CD4-positive, alpha-beta T cell (primary cell): ENCODE measurements at places on chromosomes 7 and 10.
A peak's percentile ranks its signal among the peaks of the same experiment; 100 is the strongest.

DNA sequence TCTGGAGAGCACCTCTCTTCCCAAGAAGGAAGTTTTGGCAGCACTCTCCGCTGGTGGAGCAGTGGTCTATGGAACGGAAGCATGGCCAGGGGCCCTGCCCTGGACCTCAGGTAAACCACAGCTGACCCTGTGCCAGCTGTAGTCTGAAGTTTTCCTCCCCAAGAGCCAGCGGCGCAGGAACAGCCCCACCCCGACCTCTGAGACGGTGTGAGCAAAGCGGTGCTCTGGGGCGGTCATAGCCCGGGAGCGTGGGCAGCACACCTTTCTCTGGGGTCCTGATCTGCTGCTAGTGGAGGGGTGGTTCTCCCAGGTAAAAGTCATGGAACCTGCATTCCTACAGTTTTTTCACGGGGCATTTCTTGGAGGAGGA is 52.6 kb downstream of the TSPAN15 start:
- DNase-seq = no peak

- no peak for DNase-seq
Measured at GRCh38 chr7:55527307-55527706, 45.0 kb downstream of the VOPP1 start.

DNA sequence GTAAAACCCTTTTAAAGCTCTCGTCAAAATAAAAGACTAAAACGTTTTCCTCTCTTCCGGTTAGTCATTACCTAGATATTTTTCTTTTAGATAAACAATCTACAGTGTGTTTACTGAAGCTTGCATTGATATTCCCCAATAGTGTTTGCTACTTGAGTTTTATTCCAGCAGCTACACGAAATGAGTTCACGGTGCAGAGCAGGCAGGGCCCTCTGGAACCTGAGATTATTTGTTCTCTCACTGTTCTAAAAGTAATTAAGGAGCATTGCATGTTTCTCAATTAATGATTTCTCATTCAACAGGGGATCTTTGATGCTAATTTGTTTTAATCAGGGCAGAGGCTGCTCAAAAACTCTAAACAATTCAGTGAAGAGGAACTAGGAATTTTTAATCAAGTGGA is 319.7 kb downstream of the GFRA1 start:
- no peak for DNase-seq

DNA sequence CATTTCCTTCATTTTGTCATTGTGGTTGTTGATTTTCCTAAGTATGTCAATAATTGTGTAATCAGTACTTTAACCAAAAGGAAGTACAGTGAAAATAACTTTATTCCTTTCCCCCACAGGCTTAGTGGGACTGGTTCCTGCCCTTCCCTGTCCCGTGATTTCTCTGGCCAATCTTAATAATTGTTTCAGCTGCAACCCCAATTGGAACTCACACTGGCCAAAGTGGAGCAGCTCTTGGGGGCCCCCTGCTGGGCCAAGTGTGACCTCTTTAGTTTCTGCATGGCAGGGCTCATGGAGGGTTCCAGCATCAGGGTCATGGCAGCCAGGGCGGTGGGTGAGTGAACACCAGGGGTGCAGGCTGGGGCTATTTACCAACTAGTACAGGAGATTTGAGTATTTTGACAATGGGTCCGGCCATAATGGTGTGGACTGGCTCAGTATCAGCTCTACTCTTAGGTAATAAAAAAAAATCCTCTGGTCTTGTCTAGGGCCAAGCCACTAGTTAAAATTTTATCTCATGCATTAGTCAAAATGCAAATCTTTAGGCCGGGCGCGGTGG is 31.7 kb downstream of the CYCS start:
- peak; percentile 81 for DNase-seq

- no peak for DNase-seq
Measured at GRCh38 chr10:11192304-11193000, 174.8 kb downstream of the CELF2 start.

- no peak for DNase-seq
Measured at GRCh38 chr10:68171539-68172080, 60.3 kb downstream of the ATOH7 start.

DNA sequence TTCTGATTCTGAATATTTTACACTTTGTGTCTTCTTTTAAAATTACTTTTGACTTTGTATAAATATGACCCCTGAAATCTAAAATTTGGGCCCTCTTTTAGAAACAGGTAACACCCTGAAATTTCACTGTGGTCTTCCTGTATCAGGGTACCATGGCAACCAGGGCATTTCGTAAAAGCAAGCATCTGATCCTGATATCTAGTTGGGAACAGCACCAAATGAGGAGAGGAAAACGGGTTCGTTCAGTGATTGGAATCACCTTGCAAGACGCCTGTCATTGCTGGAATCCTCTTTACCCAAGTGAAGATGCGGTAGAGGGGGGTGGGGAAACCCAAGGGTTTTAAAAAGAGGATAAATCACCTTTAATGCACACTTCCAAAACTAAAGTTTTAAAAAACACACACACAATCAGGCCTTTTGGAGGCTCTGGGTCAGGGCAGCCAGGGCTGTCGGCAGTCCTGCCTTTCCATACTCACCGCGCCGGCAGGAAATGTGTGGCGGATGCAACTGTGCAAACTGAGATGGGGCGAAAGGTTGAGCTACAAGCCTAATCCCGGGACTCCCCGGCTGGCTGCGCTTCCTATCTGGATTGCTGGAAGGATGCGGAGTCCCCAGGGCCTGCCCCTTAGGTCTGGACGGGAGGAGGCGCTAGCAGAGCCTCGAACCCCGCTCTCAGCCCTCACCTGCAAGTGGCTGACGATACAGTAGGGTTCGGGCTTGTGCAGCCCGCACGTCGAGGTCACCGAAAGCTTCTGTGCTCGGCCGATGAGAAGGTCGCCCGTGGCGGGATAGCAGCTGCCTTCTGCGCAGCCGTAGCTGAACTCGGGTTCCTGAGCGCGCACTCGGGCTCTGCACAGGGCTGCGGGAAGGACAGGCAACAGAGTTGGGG is 1.8 kb downstream of the LAMB1 start:
- no peak for DNase-seq

- no peak for DNase-seq
Measured at GRCh38 chr10:18321371-18321770, 181.1 kb downstream of the CACNB2 start.

GRCh38 chr10:6269432-6269831 is 66.7 kb downstream of the PFKFB3 start:
- DNase-seq = no peak

GRCh38 chr10:129613377-129613980 is 146.4 kb downstream of the MGMT start:
- no peak for DNase-seq

DNA sequence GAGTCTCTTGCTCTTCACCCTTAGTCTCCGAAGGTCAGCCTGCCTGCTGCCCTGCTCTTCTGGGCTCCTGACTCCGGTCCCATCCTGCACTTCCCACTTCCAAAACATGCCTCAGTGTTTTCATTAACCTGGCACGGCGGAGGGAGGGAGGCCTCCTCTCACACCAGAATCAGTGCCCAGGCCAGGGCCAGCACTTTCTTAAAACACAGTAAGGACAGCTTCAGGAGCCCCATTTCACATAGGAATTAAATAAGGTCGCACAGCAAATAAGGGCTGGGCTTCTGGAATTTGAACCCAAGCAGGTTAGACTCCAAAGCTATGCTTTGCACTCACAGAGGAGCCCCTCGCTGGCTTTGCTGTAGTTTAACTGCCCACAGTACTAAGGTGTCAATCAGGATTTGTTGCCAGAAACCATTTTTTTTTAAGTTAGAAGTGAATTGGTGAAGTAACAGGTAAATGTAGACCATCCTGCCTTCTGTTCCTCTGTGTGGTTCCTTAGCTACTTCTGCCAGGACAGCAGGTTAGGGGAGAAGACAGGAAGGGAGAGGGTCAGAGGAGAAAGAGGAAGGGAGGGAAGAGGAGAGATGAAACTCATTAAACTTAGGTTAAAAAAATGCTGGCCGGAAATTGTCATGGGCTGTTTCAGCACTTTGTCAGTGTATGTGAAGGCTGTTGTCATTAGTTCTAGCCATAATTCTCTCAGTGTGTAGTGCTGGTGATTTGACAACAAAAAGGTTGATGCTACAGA is 1.1 kb downstream of the RASSF4 start:
- DNase-seq = no peak

- DNase-seq = no peak
Measured at GRCh38 chr7:127769696-127770400, 117.9 kb downstream of the SND1 start.

- DNase-seq = no peak
Measured at GRCh38 chr7:35593899-35594298, 101.0 kb downstream of the HERPUD2 start.

- no peak for DNase-seq
Measured at GRCh38 chr7:155219154-155219531, 78.5 kb upstream of the INSIG1 start.

- DNase-seq = no peak
Measured at GRCh38 chr7:28479507-28479947, 67.2 kb downstream of the CREB5 start.

DNA sequence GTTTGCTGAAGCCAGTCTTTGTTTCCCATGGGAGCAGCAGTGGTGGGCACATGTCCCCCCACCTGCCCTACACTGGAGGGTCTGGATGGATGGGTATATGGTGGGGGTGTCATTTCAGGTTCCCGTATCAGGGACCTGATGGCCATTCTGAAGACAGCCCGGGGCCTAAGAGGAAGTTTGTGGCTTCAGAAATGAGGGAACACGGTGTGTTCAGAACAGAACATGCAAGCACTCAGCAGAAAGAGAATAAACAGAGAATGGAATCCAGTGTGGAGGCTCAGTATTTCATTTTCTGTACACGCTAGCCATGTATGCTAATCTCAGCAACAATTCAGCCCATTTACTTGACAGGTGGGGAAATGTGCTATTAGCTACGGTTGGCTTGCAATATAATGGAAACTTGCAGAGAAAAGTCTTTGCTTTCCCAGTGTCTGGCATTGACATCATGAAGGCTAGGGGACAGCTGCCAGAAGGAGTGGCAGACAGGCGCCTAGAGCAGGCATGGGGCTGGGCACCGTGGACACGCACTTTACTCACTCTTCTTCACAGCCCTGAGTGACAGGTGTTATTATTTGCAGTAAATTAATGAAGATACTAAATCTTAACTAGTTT is 98.6 kb downstream of the ELMO1 start:
- DNase-seq = no peak

DNA sequence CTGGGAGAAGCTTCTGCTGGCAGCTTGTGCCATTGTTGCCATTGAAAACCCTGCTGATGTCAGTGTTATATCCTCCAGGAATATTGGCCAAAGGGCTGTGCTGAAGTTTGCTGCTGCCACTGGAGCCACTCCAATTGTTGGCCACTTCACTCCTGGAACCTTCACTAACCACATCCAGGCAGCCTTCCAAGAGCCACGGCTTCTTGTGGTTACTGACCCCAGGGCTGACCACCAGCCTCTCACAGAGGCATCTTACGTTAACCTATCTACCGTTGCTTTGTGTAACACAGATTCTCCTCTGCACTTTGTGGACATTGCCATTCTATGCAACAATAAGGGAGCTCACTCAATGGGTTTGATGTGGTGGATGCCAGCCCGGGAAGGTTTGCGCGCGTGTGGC is 220.7 kb downstream of the ADK start:
- DNase-seq = no peak

- no peak for DNase-seq
Measured at GRCh38 chr10:79180414-79181221, 111.9 kb downstream of the ZMIZ1 start.

DNA sequence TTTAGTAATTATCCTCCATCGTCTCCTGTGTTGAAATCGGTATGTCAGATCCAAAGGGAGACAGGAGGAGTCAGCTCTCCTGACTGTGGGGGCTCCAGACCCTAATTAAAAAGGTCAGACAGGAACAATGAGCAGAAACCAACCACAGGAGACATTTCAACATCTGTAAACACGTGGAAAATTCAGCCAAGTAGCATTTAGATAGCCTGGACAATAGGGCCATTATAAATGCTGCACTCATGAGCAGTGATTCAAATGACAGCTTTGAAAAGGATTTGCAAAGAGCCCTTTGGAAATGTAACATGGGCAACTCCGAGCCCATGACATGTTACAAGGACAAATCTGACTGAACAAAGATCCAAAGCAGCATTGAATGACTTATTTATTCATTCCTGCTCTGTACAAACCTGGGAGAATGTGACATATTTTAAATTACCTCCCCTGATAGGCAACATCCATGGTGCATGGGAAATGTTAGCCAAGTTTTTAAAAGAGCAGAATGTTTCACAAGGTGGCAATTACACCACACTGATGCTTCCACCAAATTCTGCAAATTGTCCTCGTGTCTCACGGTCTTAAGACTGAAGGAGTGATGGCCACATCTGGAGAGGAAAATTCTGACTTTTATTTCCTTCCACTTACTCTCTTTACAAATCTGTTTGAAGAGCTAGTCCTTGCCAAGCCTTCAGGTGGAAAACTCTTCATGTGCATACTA is 113.3 kb upstream of the KMT2E start:
- DNase-seq = no peak

- no peak for DNase-seq
Measured at GRCh38 chr10:63346015-63346441, 119.7 kb downstream of the JMJD1C start.

DNA sequence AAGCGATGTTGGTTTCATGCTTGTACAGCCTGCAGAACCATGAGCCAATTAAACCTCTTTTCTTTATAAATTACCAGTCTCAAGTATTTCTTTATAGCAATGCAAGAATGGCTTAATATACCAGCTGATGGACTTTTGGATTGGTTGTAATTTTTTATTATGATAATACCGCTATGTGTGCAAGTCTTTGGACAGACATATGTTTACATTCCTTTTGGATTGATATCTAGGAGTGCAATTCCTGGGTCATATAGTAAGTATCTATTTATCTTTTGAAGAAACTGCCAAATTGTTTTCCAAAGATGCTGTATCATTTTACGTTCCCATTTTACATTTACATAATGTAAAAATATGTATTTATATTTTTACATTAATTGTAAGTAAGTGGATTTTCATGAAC is 81.2 kb upstream of the PIP4K2A start:
- DNase-seq = no peak

GRCh38 chr10:48205918-48206317 is 68.6 kb downstream of the FRMPD2 start:
- no peak for DNase-seq

GRCh38 chr10:72295330-72295910 is 21.7 kb downstream of the DDIT4 start:
- DNase-seq = no peak

DNA sequence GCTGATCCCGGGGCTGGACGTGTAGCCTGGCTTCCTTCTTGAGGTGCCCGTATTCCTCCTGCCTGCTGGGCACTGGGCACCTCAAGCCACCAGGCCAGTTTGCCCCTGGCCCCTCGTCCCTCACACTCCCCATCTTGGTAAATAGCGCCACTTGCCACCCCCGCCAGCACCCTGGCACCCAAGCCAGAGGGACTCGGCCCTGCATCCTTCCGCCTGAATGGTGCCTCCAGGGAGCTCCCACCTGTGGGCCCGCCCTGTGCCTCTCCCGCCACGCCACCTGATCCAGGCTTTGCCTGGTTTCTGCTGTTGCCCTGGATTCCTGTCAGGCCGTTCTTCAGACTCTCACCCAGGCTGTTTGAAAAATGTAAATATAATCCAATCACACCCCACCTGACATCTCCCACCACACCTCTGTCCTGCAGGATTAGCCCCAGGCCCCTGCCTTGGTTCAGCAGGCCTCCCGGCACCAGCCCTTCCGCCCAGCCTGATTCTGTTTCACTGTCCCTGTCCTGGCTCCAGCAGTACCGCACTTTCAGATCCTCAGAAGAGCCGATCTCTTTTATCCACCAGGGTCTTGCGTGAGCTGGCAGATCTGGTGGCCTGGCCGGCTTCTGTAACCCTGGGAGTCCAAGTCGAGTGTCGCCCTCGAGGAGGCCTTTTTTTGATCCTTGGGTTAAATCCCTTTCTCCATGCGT is 33.8 kb downstream of the WIPI2 start:
- no peak for DNase-seq
